ENCODE measurements at places on chromosomes 2 and 18.

DNA sequence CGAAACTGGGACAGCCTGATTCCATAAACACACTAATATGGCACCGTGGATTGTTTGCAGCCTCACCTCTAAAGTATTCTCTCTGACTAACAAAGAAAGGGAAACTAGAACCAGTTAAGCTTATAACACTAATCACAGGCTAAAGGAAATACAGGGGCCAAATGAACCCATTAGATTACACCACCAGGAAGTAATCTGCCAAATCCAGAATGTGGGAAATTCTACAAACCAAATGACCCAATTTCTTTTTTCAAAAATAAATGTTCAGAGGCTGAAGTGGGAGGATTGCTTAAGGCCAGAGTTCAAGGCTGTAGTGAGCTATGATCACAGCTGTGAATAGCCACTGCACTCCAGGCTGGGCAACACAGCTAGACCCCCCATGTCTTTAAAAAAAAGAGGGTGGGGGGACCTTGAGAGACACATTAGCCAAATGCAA lies 1.5 kb upstream of the MPPE1 start:
- DNase-seq: no peak

GRCh38 chr2:96530144-96530430 lies 6.5 kb upstream of the ARID5A start:
- DNase-seq: no peak

- DNase-seq: no peak
These were observed 392.5 kb upstream of the CDH7 start for GRCh38 chr18:65358306-65358705.

GRCh38 chr2:70199320-70199864 lies 8.6 kb upstream of the C2orf42 start:
- no peak for DNase-seq

GRCh38 chr2:216715402-216715974 lies 20.1 kb upstream of the IGFBP5 start:
- DNase-seq: no peak

- peak; percentile 24 for DNase-seq
These were observed 1.8 kb upstream of the ALK start for GRCh38 chr2:29923110-29923721.

DNA sequence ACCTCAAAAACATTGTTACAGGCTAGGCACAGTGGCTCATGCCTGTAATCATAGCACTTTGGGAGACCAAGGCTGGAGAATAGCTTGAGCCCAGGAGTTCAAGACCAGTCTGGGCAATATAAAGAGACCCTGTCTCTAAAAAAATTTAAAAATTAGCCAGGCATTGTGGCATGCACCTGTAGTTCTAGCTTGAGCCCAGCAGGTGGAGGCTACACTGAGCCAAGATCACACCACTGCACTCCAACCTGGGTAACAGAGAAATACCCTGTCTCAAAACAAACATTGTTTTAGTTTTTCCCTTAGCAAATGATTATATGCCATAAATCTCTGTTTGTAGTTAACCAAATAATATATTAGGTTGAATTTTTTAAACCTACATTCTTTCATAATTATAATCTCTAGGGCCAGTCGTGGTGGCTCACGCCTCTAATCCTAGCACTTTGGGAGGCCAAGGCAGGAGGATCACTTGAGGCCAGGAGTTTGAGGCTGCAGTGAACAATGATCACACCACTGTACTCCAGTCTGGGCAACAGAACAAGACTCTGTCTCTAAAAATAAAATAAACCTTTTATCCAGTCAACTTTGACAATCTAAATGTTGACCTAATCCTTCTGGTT lies 13.3 kb upstream of the CYP20A1 start:
- peak; percentile 44 for DNase-seq

GRCh38 chr2:63590626-63591408 lies 2.1 kb downstream of the MDH1 start:
- DNase-seq: no peak

- DNase-seq: no peak
These were observed 89.1 kb upstream of the NOSTRIN start for GRCh38 chr2:168713325-168713724.

GRCh38 chr18:75456199-75456631 lies 28.7 kb upstream of the SMIM21 start:
- no peak for DNase-seq

GRCh38 chr2:195687320-195688086 lies 30.5 kb downstream of the SLC39A10 start:
- DNase-seq: no peak

GRCh38 chr2:99618579-99619097 lies 128.8 kb upstream of the REV1 start:
- no peak for DNase-seq

DNA sequence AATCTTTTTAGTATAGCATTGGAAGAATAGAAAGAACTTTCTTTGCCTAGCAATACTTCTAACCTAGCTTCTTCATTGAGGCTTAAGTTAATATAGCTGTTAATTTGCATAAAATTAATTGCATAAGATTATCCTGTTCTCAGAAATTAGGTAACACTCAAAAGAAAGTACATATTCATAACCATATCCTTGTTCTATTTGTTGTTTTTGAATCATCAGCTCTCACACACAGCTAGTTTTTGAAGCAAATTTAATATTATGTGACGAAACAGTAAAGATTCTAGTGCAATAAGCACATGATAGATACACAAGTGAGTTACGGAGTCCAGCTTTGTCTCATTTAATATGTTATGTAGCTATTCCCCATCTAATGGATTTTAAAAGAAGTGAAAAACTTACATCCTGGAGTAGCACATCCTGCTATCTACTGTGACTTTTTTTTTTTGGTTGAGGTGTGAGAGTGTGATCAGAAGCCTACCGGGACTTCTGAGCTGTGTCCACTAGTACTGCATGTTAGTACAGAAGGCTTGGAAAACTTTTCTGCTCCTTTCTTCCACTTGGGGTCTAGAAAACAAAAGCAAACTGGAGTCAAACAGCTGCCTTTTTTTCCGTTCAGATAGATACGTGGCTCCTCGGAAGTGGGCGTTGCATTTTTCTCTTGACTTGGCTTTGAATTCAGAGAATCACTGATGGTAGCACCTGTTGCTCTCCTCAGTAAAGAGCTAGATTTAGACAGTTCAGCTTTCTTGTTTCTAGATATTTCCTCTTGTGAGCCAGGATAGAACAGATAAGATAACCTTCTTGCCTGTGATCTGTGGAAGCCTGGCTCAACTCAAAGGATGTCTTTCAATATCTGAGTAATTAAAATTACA lies 27.2 kb downstream of the KDM3A start:
- DNase-seq: peak; percentile 12

- no peak for DNase-seq
These were observed 491.0 kb upstream of the NXPH2 start for GRCh38 chr2:139271149-139271548.

- DNase-seq: no peak
These were observed 50.6 kb downstream of the CELF4 start for GRCh38 chr18:37514953-37515352.
